Activated CD4-positive, alpha-beta memory T cell treated with anti-CD3 and anti-CD28 coated beads for 36 hours (primary cell): ENCODE measurements at places on chromosomes 2 and 18. TPM values are rescaled to one million over a fixed set of nuclear protein-coding genes. Genes with fewer than 3 reads are reported as not detected.

The IL36A gene
- not detected for total RNA-seq

DNA sequence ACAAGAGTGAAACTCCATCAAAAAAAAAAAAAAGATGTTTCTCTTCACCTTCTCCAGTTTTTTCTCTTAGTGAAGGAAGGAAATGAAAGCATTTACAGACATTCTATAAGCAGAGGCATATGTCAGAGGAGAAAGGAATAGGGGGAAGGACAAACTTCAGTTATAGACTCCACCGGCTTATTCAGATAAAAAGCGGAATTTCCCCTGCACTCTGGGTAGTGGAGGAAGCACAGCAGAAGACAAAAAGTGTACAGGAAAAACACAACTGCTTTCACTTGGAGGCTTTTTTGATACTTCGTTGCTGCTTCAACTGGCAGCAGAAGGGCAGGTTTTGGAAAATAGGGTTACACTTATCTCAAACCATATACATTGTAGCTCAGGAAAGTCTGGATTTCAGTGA lies 3.2 kb upstream of the MGAT4A start:
- no peak for DNase-seq

DNA sequence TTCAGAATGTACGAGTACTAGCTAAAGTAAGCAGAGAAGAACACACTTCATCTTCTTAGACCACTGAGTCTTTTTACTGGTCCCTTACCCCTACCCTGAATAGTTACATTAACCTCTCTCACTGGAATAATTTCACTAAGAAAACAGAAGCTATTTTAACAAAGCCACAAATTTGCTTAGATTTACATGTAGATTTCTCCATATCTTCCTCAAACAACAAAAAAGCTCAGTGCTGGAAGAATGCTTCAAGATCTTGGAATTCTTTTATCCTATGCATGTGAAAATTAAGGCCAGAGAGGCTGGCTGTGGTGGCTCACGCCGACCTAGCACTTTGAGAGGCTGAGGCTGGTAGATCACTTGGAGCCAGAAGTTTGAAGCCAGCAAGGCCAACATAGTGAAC lies 35.2 kb downstream of the MOGAT1 start:
- DNase-seq = no peak

DNA sequence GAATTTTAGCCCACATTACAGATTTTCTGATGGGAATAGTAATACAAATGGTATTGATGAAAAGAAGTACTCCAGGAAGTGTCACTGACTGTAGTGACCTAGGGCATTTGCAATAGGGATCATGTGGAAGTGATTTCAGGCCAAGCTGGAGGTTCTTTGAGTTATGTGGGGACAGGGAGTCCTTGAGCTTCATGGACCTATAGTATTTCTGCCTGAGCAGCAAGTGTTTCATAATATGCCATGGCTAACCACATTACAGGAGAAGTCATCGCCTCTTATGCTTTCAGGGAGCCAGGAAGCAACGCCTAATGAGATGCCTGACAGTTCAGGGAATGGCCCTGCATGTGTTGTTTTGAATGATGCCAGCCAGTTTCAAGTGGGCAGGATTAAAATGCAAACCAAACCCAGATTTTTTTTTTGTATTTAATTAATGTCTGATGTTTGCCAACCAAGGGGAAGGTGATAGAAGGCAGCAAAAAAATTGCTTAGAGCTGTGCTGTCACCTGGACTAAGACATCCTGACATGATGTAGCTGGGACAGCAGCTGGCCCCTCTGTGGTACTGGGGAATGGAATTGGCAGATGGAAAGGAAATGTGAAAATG lies 109.5 kb downstream of the RAPGEF4 start:
- no peak for DNase-seq
